ENCODE measurements at places on chromosomes 1 and 21.

DNA sequence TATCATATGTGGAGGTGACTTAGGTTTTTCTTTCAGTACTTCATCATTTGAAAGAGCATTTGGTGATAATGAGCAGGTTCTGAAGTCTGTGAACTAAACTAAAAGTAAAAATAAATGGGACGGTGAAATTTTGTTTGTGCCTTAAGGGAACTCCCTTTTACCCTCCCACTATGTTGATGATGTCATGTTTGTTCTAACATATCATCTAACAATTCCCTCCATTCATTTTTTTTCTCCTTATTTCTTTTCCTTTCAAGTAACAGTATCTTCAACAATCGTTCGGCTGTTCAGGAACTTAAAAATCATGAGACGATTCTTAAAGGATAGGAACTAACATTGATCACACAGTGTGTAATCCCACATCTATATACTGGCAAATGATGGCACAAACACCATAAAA lies 30.0 kb upstream of the IRF2BP2 start:
- DNase-seq = no peak

GRCh38 chr1:232686346-232686745 lies 56.4 kb upstream of the SIPA1L2 start:
- DNase-seq = no peak

- DNase-seq = no peak
These were observed 5.1 kb downstream of the PARP1 start for GRCh38 chr1:226402739-226403165.

DNA sequence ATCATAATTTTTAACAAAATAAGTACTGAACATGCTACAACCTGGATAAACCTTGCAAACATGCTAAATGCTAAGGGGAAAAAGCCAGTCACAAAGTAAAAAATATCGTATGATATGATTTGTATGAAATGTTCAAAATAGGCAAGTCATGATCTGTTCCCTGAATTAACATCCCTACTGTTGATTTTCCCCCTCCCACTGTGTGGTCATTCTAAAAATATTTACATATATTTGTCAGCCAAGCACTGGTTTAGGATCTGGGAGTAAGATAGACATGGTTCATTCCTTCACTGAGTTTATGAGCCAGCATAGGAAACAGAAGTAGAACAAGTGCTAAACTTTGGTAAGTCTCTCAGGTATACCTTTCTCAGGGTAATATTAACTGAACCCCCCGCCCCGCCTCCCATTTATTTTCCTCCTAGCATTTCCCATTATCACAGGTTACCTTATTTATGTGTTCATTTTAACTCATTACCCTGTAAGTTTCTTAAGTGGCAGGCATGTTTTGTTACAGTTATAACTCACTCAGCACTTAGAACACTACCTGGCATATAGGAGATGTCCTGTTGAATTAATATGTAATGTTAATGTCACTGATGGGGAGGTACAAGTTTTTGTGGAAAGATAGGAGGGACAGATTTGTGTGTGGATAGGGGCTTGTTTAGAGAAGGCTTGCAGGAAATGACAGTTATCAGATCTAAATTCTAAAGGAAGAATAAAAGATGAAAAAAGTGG lies 12.3 kb downstream of the UQCRH start:
- no peak for DNase-seq

DNA sequence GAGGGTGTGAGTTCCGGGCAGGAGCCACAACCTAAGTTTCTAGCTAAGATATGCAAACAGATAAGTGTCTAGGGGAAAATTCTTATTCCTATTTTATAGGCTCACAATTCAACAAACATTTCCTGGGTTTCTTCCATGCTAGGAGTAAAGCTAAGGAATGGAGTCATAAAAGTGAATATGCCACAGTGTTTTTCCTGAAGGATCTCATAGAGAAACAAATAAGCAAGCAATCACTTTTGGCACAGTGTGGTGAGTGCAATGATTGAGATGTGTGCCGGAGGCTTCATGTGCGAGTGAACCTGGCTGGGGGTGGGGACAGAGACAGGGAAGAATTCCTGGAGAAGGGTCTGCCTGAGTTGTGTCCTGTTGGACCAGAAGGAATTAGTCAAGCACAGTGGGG lies 147.4 kb downstream of the TENT5C start:
- no peak for DNase-seq

GRCh38 chr21:46050668-46051378 lies 47.1 kb upstream of the COL6A2 start:
- DNase-seq = no peak

All from GM12891 (cell line).